ENCODE measurements at places on chromosomes 5 and 9.

DNA sequence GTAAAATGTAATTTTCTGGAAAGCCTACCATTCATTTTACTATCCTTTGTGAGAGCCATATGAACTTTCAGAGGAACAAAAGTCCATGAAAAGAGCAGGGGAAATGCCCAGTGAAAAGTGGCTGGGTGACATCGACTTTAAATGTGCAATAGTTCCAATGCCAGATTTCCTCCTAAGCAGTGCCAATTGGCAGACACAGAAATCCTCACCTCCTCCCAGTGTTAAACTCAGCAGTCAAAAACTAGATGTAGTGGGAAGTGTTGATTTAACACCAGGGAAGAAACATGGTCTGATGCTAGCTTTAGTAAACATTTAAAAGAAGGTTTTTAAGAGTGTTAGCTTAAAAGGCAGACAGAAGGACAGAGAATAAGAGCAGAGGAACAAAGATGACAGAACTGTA, 2055.2 kb downstream of the MAT2B start:
- DNase-seq: no peak

DNA sequence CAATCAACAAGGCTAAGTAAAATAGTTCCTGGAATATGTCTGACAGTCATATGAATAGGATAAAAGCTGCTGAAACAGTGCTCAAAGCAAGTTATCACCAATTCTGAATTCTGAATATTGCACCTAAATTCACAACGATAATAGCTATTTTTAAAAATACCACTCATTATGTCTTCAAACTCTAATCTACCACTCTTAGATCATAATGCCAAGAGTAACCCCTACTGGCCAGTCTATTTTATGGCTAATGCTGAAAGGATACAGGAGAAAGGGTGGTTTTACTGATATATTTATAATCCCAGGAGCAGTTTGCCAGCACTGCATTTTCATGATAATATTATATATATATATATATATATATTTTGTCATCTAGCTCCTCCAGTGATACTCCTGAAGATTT, 232.8 kb downstream of the PDE4D start:
- no peak for DNase-seq

GRCh38 chr9:134689321-134690181, 47.9 kb downstream of the COL5A1 start:
- DNase-seq: no peak

GRCh38 chr9:16450578-16450977, 419.9 kb downstream of the BNC2 start:
- no peak for DNase-seq

DNA sequence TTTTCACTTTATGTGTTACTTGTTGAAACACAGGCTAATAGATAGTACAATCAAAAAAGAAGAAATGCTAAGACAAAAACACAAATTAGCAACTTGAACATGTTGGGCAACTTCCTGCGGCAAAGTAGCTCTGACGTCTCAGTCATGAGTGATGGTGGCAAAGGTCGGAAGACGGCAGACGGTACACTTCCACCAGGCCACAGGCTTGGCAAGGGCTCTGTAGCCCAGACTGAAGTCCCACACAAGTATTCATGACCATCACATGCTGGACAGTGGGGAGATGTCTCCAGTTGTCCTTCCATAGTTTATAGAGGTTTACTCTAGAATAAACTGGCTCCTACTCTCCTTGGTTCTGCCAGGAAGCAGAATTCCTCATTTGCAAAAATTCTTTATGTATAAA, 831.3 kb downstream of the MTRR start:
- no peak for DNase-seq

- no peak for DNase-seq
Observed at GRCh38 chr9:83472221-83472665, 66.0 kb downstream of the FRMD3 start.

DNA sequence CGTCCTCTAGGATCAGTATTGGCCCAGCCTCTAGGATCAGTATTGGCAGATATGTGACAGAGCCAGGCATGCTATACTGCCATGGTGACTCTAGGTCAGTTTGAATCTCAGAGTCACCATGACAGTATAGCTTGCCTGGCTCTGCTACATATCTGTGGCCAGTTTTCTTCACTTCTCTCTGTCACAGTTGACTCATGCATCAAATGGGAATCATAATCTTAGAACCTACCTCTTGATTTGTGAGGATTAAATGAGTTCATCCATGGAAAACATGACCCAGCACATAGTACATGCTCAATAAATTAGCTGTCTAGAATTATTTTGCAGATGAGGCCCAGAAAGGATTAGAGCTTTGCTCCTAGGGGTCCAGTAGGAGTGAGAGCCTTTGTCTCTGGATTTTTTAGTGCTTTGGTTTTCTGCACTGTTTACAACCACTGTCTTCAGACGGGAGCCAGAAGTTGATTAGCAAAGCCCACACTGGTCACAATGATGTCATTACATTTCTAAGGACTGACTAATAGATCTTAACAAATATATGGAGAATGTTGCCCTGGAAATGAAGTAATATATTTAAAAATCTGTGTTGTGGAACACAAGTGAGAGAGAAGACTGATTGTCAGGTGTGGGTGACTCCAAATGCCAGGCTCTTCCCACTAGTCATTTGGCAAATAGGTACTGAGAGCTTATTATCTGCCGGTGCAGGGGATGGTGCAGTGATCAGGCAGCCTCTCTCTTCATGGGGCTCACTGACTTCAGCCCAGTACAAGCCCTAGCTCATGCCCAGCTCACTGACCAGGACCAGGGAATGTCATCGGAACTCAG, 76.0 kb downstream of the COL15A1 start:
- no peak for DNase-seq

- no peak for DNase-seq
Observed at GRCh38 chr9:122346478-122347347, 24.1 kb upstream of the PTGS1 start.

DNA sequence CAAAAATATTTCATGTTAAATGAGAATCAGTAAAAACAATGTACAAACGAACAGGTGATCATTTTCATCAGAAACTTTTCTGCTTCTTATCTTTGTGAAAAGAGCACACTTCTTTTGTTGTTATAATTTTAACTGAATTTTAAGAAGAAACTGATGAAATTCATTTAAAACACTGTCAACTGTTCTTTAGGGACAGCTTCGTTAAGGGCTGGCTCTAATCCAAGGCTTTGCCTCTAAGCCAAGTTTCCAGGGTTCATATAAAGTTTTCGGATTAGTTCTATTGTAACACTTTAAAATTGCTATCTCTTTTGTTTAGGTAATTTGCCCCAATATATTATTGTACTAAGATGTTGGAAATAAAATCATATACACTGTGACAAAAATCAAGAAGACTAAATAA, 559.2 kb downstream of the TUSC1 start:
- DNase-seq: no peak

GRCh38 chr5:143887903-143888665, 76.1 kb downstream of the HMHB1 start:
- DNase-seq: no peak

- no peak for DNase-seq
Observed at GRCh38 chr5:68538814-68539420, 323.4 kb downstream of the PIK3R1 start.

DNA sequence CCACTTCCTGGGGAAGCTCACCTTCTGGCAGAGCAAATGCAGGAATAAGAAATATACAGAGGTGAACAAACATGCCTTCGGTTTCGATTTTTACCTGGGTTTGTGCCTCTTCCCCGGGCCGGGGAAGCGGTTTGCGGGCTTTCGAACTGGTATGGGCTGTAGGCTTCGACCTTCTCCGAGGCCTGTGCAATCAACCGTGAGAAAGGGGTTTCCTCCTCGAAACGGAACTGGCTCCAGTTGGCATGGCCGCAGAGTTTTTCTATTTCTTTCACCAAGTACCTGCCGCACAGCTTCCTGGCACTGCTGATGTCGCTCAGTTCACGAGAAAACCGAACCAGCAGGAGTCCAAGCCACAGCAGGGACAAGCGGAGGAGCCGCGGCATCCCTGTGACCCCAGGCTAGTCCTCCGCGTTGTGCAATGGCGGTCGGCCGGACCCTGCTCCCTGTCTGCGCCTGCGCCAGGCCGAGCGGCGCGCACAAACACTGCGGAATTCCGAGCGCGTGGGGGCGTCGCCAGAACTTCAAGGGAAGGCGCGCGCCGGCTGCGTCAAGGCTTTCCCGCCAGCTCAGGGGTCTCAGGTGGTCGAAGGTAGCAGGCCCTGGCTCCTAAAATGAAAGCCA, at the start of gene INSL6:
Gene INSL6, minus strand, starts transcription at position 420 of the 621 bp plus-strand sequence. Its CDS starts 37 bp downstream, at position 383.
- no peak for DNase-seq

- no peak for DNase-seq
Observed at GRCh38 chr5:173592050-173592669, 24.3 kb downstream of the BOD1 start.

GRCh38 chr5:181170237-181170825, 22.9 kb downstream of the OR2V2 start:
- no peak for DNase-seq

DNA sequence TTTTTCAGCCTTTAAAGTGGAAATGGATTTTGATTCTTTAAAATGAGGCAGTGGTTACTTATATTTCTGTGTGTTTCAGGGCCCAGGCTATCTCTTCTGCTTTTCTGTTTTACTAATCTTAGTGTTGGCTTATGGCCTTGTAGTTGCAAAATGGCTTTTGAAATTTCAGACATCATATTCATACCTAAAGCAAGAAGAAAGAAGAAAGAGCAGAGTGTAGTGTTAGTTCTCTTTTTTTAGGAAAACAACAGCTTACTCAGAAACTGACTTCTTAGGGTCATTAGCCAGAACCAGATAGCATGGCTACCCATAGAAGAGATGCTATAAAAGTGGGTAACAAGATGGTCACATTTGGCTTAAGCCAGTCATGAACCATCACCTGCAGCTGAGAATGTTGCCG, 20.9 kb downstream of the ZBED3 start:
- DNase-seq: no peak

- no peak for DNase-seq
Observed at GRCh38 chr9:81266674-81267073, 422.7 kb downstream of the TLE1 start.

- no peak for DNase-seq
Observed at GRCh38 chr5:90424245-90424644, 14.7 kb upstream of the CETN3 start.

GRCh38 chr5:35096932-35097331, 49.2 kb upstream of the AGXT2 start:
- no peak for DNase-seq

- no peak for DNase-seq
Observed at GRCh38 chr9:135343136-135343535, 136.4 kb upstream of the PPP1R26 start.

DNA sequence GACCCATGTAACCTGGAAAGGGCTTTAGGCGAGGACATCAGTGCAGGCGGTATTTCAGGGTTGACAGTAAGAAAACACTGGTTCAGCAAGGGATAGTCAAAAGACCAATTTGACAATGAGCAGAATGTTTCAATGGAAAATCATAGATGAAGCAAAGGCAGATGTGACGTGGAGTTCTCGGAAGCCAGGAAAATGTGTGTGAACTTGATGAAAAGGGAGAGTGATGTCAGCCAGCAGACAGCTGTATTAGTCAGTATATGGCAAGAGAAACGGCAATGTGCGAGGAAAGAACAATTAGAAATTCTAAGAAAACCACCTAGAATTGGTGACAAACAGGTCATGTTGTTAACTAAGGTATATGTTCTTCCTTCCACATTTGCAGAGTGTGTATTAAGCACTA, 503.9 kb upstream of the DAB2 start:
- DNase-seq: no peak

DNA sequence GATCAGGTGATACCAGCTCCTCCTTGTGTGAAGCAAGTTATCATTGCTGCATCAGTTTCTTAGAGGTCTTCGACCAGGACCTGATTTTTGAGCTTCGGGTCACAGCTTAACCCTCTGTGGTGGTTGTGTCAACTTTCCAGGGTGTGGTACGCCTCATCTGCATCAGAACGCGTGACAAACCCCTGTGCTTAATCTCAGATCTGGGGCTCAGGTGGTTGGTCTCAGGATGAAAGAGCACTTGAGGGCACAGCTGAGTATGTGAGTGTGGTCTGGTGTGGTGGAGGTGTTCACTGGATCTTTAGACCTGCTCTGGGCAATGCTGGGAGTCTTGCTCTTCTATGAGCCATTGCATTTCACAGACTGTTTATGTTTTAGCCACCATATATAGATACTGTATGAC, 64.1 kb downstream of the OSTF1 start:
- peak; percentile 50 for DNase-seq

DNA sequence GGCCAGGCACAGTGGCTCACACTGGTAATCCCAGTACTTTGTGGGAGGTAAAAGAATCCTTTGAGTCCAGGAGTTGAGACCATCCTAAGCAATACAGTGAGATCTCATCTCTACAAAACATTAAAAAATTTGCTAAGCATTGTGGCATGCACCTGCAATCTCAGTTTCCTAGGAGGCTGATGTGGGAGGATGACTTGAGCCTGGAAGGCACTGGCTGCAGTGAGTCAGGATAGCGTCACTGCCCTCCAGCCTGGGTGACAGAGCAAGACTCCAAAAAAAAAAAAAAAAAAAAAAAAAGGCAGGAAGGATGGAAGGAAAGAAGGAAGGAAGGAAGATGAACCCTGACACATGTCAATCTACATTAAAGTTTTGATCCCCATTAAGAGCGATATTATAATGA, 1452.2 kb upstream of the ACO1 start:
- DNase-seq: no peak

GRCh38 chr5:78855026-78855425, 130.1 kb downstream of the ARSB start:
- no peak for DNase-seq

DNA sequence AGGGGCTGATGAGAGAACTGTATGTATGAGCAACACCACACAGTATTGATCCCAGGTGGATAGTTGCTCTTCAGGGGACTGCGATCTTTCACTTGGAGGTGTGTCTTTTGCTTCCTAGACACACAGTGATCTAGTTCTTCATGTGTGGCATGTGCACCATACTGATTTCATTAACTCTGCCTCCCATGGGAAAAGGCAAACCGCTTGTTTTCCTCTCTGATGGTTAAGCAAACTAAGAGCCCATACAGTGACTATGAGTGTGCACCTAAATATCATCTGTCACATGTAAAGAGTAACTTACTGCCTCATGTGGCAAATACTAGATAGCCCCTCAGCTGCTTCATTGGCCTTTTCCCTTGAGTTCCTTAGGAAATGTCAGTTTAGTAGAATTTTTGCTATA, 147.3 kb downstream of the TLE4 start:
- DNase-seq: no peak

GRCh38 chr9:109403116-109403515, 82.3 kb upstream of the EPB41L4B start:
- no peak for DNase-seq

- DNase-seq: no peak
Observed at GRCh38 chr9:84419031-84419602, 78.6 kb upstream of the SLC28A3 start.

DNA sequence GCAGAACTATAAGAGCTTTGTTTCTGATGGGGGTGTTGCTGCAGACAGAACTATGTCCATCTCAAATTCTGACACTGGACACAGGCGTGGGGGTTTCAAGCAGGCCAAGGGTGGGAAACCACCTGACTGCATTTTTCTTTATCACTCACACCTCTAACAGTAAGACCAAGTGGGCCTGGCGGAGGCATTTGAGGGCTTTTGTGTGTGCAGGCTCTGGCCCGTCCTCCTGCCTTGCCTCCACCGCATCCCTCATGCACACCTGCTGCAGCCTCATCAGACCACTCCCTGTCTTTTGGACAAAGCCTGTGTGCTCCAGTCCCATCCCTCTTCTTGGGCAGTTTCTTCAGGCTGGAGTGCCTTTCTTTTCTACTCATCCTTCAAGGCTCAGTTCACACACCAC, 7.9 kb downstream of the OR13J1 start:
- no peak for DNase-seq

Measured in activated CD4-positive, alpha-beta T cell treated with anti-CD3 and anti-CD28 coated beads, Interleukin-2, amount 50 U/mL, for 1 hour (primary cell).